ENCODE measurements at places on chromosomes 5 and 9. TPM values are rescaled to one million over a fixed set of nuclear protein-coding genes. Genes with fewer than 3 reads are reported as not detected.

LVRN gene
- 1.7 TPM for total RNA-seq

NNT gene
- total RNA-seq: 34.1 TPM

LECT2 gene
- total RNA-seq: not detected

PCDHGB3 gene
- 5.9 TPM for total RNA-seq

RGS7BP gene
- total RNA-seq: 2.3 TPM

FAT2 gene
- total RNA-seq: 9.1 TPM

SLC46A2 gene
- total RNA-seq: not detected

LHX2 gene
- 0.14 TPM for total RNA-seq

PRUNE2 gene
- 65.6 TPM for total RNA-seq

SLC36A3 gene
- not detected for total RNA-seq

IL31RA gene
- not detected for total RNA-seq

ENTREP1 gene
- 0.59 TPM for total RNA-seq

FOXD1 gene
- not detected for total RNA-seq
